ENCODE measurements at places on chromosomes 2 and 18.

GRCh38 chr2:86323273-86324021, 14.0 kb downstream of the REEP1 start:
- no peak for DNase-seq

- no peak for DNase-seq
These were observed 466.2 kb downstream of the IRS1 start for GRCh38 chr2:226333388-226333787.

GRCh38 chr18:10417664-10418063, 36.8 kb upstream of the APCDD1 start:
- DNase-seq, result no peak

GRCh38 chr2:98935777-98936352, at the start of gene CRACDL:
Gene CRACDL (minus strand): TSS chr2:98936225. CDS start chr2:98846800, 89,425 bp downstream.
- DNase-seq, result no peak

DNA sequence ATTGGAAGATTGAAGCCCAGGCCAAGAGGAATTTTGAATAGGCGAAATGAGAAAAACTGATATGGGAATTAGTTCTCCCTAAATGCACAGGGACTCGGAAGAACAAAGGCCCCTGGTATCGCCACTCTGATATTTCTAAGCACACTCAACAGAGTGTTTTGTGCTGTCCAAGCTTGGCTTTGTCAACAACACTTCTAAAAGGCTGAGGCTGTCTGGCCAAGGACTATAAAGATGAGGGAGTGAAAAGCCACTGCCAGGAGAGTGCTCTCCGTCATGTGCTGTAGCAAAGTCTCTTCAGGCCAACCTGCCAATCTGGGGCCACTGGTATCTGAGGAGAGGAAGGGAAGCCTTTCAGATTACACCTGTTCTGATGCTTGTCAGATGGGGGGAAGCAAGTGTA, 611.2 kb upstream of the PIK3C3 start:
- no peak for DNase-seq

GRCh38 chr18:73199151-73199550, 331.4 kb upstream of the NETO1 start:
- no peak for DNase-seq

- no peak for DNase-seq
These were observed 256.0 kb downstream of the CDH20 start for GRCh38 chr18:61589053-61589723.
